AG04449 (cell line): ENCODE measurements at places on chromosomes 1 and 21.

GRCh38 chr1:244651956-244652622 is 837 bp upstream of the DESI2 start:
- DNase-seq = no peak

DNA sequence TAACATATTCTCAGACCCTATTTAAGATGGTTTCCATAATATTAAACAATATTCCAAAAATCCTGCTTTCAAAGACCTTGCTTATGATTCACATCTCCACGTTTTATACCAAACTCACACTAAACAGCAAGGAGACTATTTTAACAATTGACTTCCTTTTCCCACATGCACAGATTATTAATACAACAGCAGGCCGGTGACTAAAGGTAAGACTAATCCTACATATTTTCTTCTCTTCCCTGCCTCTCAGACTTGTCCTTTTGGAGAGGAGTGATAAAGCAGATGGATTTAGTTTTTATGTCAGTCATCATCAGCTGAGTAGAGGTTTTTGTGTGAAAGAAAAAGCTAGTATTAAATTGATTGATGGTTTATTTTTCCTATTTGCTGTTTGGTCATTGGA is 400.6 kb downstream of the NTNG1 start:
- DNase-seq = no peak

- DNase-seq = no peak
Observed at GRCh38 chr1:5796028-5796427, 196.2 kb downstream of the NPHP4 start.

DNA sequence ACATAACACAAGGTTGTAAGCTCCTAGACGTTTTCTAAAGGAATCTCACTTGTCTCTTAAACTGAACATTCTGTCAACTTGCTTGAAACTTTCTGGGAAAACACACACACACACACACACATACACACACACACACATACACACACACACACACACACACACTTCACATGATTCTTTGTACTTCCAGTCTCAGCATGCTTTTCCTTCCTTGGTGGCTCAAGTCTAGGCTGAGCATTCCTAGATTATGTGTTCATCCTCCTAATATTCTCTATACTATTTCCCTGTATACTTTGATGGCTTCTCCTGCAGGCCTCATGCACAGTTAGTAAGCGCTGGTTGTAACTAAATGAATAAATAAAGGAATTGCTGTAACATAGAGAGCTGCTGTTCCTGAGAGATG is 372.1 kb downstream of the PTPRC start:
- DNase-seq = peak; percentile 42

DNA sequence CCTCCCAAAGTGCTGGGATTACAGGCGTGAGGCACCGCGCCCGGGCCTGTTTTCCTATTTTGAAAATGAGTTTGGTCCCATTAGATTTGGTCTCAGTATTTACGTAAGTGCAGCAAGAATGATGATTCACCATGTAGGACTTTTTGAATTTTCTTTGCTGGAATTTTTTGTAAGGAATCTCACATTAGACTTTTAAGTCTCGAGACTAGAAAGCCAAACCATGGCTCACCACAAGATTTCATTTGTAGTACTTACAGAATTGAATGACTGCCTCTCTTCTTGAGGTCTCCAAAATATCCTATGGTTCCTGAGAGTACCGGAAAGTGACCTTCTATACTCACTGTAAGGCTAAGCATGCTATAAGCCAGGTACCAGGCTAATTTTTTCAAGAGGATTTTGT is 325 bp downstream of the OR14A2 start:
- no peak for DNase-seq

DNA sequence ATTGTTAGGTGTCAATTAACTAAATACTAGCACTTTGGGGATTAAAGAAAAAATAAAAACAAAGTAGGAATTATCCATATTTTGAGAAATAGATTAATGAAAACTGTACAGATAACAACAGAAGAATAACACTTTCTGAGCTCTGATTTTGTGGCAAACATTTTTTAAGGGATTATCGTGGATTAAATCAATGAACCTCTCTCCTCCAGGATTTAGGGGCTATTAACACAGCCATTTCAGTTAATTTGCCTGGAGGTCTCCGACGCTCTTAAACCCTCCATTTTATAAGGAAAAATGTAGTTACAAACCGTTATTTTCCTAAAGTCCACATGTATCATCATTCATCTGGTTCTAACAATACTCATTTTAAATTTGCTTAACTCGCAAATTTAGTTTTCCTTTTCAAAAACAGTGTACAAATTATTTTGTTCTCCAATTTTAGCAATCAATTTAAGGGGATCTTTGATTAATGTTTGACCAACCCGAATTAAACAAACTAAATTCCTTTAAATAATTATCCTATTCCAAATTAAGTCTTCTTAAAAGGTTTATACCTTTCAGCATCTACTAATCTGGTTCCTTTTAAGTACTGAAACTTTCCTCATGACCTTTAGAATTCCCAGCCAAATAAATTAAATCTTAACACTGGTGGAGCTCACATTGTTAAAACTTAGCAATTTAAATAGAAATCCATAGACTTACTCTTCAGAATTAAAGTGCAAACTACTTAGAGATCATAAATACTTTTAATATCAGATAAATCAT is 30.7 kb upstream of the RNF187 start:
- no peak for DNase-seq

DNA sequence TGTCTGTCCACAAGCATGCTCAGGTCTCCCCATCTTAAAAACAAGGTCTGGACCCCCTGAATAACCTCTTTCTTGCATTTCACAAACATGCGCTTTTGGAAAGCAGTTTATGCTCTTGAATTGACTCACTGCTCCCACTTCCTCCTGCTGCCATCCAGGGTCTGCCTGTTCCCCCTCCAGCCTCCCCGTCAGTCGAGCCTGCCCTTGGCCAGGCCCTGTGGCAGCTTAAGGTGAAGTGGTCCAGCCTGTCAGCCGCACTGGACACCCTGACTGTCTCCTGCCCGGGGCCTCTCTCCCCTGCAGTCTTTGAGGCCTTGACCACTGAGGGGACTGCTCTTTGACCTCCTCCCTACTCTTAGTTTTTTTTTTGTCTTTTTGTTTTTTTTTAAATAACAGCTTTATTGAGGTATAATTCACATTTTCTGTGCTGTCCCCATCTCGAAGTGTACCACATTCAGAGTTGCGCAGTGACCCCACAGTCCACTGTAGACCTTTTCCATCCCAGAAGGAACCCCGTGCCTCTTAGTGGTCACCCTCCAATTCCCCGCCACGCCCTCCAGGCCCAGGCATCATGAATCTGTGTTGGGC is 18.3 kb downstream of the GPR137B start:
- no peak for DNase-seq

DNA sequence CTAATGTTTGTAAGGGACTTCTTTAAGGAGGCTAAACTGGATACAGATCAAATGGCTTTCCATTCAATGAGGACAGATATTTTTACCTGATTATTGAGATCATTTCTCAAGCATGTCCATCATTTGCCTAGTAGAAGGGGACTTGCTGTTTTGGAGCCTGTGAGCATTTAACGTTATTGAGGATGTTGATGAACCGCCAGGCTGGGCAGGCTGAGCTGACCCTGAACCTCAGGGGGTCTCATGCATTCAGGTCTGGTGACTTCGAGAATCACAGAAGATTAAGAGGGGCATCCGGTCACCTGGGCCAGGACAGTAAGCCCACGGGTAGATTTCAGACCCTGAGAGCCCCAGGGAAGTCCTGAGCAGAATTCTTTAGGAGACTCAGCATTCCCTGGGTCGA is 63.1 kb downstream of the BACE2 start:
- no peak for DNase-seq

GRCh38 chr1:43381612-43382011 is 8.0 kb downstream of the MED8 start:
- DNase-seq = no peak

- DNase-seq = no peak
Observed at GRCh38 chr1:39230261-39231190, 26.0 kb downstream of the MACF1 start.

GRCh38 chr1:33634143-33634542 is 161.7 kb downstream of the ZSCAN20 start:
- no peak for DNase-seq

DNA sequence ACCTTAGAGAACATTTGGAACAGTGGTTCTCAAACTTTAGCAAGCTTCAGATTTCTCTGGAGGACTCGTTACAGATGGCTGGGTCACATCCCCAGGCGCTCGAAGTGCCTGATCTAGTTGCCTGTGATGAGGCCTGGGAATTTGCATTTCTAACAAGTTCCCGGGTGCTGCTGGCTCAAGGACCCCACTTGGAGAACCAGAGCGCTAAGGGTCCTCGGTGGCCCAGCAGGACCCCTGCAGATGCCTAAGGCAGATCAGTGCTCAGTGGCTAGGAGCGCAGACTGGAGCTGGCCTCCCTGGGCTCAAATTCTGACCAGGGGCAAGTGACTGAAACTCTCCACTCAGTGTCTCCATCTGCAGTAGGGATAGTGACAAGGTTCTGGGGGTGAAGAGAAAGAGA is 208.2 kb downstream of the DYRK1A start:
- no peak for DNase-seq
